DMS53 (cell line): ENCODE measurements at places on chromosomes 2 and 18.
A peak's percentile ranks its signal among the peaks of the same experiment; 100 is the strongest.

- no peak for DNase-seq
Observed at GRCh38 chr2:162070228-162070936, 3.6 kb downstream of the DPP4 start.

DNA sequence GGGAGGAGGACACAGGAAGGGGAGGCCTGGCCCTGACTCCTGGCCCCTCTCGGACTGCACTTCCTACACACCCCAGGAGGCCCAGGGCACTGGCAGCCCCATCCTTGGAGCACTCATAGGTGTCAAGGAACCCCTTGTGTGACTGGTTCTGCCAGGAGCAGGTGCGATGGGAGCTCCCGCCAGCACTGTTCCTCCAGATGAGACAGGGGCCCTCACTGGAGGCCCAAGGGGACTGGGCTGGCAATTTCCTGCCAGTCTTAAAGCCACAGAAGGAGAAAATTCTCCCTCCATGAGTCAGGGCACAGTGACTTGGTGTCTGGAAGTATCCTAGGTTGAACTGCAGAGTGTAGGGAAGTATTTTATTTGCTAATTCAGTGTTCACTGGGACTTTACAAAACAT is 42.8 kb upstream of the MAL start:
- peak; percentile 39 for DNase-seq

DNA sequence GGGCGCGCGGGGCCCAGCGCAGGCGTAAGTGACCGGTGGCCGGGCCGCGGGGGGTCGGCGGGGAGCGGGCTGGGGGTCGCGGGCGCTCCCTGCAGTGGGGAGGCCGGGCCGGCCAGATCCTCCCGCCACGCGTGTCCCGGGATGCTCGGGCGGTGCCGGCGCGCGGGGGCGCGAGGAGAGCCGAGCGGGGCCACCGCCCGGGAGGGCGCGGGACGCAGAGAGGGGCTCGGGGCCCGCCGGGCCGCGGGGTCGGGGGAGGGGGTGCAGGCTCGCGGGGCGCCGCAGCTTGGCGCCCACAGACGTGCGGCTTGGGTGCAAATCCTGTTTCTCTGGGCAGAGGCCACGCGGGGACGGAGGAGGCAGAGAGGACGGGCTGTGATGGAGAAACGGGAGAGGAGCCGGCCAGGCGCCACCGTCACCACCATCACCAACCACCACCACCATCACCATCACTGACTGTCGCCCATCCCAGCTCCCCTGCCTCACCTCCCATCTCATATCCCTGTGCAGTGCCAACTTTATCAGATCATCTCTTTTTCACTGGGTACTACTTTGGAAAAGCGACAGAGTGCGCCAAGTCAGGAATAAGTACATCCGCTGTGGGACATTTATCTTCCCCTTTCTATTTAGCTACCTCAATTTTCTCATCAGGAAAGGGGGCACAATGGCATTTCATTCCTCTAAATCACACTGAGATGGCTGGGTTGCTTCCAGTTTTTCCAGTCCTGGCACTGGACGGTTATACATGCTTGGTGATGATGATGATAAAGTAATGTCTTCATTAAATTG is 97.2 kb upstream of the GPR45 start:
- peak; percentile 36 for DNase-seq

DNA sequence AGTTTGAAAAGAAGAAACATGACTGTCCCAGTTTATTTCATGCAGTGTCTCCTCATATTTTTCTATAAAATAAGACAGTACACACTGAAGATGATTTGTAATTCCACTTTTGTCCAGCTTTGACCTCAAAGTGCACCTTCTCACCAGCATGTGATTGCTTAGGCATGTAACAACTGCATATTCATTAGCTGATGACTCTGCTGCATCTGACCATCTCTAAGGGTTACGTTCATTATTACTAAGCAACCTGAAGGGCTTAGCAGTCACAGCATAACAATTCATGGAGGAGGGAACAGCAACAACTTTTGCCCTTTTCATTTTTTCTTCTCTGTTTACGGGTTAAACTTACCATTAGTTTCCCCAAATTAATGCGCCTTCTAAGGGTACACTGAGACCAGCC is 330.6 kb upstream of the PIK3C3 start:
- DNase-seq: peak; percentile 10

DNA sequence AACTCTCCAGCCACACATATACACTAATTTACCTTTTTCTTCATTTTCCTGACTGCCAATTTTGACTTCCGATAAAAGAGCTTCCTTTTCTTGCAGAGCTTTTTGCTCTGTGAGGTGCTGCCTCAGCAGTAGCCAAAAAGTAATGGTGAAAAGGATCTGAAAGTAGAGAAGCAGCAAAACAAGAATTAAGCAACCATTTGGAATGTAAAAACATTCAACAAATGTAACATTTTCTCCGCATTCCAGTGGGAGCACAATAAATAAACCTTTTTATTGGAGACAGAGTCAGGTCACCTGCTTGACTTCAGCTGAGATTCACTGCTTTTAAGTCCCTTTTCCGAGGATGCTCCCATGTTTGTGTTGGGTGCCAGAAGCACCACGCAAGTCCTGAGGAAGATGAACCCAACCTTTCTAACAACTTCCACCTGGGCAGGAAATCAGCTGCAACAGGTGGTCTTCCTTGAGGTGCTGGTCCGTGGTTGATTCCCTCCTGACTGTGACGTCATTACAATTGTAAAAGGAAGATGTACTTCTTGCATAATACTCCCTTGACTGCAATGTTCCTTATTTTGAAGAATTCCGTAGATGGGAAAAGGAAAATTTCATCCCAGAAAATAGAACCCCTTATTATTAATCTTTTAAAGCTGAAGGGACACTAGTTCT is 265.5 kb downstream of the NAPG start:
- DNase-seq: no peak

DNA sequence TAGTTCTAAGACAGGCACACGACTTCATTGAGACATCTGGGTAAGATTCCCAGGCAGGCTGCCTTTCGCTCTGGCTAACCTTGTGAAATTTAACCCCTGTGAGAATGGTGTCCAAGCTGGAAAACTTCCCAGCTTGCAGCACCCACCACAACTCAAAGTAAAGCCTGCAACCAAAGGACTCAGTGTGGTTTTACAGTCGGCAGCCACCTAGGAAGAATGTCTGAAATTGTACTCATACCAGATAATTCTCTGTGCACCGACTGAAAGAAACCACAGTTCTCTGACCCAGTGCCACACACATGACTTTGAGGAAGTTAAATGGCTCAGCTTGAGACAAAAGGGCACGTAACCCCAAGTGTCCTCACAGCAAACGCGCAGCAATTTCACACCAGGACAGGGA is 125.7 kb downstream of the RBMS1 start:
- DNase-seq: no peak

GRCh38 chr18:28080876-28081300 is 96.0 kb downstream of the CDH2 start:
- DNase-seq: peak; percentile 30

DNA sequence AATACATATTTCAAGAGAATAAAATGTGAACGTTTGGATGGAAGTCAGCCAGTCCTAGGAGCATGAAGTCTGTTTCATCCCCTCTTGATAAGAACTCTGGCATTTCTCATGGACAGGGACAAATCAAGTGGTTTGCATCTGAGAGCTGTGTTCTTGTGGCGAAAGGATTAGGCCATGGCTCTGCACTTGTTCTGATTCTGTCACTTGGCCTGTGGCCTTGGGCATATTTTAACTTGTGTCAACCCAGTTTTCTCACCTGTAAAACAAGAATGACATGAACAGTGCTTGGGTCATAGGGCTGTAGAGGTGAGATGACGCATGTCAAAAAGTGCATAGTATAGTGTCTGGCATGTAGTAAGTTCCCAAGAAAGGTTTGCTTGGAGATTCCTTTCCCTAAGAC is 125.8 kb downstream of the MGAT5 start:
- DNase-seq: no peak

- DNase-seq: peak; percentile 40
Observed at GRCh38 chr2:49988276-49988675, 834.0 kb upstream of the FSHR start.
